ENCODE measurements at places on chromosomes 2 and 18.

GRCh38 chr2:126739141-126739540 is 83.2 kb downstream of the GYPC start:
- DNase-seq = no peak

DNA sequence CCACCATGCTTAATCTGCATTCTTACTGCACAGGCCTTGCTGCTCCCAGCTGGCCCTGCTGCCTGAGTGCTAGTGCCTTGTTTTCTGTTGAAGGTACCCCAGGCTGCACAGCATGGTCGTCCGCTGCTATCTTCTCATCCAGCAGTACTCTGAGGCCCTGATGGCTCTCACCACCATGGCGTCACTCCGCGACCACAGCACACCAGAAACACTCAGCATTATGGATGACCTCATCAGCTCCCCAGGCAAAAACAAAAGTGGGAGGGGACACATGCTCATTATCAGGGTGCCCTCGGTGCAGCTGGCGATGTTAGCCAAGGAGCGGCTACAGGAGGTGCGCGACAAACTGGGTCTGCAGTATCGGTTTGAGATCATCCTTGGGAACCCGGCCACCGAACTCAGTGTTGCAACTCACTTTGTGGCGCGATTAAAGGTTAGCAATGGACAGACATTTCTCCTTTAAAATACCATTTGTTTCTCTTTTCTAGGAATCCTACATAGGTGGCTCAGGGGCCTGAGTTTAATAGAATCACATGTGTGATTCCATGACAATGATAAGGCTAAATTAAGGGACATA is 110.5 kb downstream of the ESCO1 start:
- DNase-seq = no peak

- DNase-seq = no peak
Observed at GRCh38 chr2:241389697-241390096, 33.6 kb downstream of the FARP2 start.

GRCh38 chr18:3540805-3541548 is 91.0 kb downstream of the TGIF1 start:
- no peak for DNase-seq

DNA sequence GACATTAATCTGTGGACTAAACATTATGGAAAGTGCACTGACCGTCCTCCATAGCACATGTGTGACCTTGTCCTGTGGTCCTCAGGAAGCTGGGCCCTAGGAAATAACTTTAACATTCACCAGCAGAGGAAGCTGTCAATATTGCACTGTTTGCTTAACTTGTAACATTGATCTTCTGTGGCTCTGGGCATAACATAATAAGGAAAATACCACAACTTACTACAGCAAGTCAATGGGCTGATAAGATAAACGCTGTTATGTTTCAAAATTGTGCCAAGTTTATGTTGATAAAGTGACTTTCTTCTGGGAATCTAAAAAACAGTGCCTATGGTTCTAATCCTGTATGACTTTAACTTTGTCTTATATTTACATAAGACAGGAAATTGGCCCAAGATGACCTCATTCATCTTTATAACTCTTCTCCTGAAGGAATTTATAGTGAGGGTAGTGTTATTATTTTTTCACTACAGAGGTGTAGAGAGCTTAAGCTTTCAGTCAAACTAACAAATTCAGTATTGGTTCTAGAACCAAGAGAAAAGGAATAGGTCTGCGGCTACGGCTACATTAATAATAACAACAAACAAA is 113.7 kb upstream of the MAP4K3 start:
- no peak for DNase-seq

- no peak for DNase-seq
Observed at GRCh38 chr2:18169893-18170175, 291.4 kb downstream of the KCNS3 start.

DNA sequence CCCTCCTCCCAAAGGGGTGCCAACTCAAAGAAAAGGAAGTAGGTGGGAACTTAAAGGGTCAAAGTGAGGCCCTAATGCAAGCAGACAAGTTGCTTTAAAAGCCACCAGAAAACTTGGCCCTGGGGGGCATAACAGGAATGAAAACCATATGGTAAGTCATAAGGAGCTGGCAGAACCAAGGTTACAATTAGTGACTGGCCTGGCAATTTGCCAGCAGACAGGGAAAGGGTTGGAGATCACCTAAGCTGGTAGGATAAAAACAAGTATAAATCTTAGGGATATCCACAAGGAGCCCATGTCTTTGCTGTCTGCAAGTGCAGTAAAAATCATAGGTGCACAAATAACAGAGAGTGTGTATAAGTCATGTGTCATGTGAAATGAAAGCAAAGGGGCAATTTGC is 256.7 kb upstream of the LRRTM4 start:
- DNase-seq = no peak

Data from stimulated activated CD8-positive, alpha-beta memory T cell treated with anti-CD3 and anti-CD28 coated beads, Interleukin-4, amount 100 ng/mL, for 4 hours (primary cell).